A172 (cell line): ENCODE measurements at places on chromosomes 2 and 18. TPM values are rescaled to one million over a fixed set of nuclear protein-coding genes. Genes with fewer than 3 reads are reported as not detected.

The FOXD4L1 gene
- total RNA-seq, result 0.22 TPM in 1 of 2 replicates, not detected in the other

The HOXD11 gene
- 17.3 and 23.9 TPM in 2 replicates for total RNA-seq

The NRP2 gene
- total RNA-seq, result 5.4 and 10.2 TPM in 2 replicates

The VWA3B gene
- not detected in 2 replicates for total RNA-seq

The STARD6 gene
- 0.26 TPM in 1 of 2 replicates, not detected in the other for total RNA-seq

The AKAIN1 gene
- not detected in 2 replicates for total RNA-seq

The GCKR gene
- total RNA-seq, result not detected in 2 replicates
